DND-41 (cell line): ENCODE measurements at places on chromosomes 3 and 15.

DNA sequence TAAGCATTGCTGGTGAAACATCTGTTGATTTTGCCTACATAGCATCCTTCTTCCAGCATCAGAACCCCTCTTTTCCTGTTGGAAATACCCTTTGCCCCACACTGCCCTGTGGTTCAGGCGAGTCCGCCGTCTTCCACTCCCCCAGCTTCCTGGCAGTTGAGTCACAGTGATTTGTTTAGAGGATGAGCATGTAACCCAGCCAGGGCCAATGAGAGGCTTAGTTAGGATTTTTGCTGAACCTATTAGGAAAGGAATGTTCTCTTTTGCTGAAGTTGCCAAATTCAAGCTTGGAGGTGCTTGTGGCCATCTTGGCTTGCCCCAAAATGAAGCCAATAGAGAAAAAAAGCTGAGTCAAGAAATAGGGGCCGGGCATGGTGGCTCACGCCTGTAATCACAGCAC is 19.0 kb upstream of the MEX3B start:
- DNase-seq, result no peak

- no peak for DNase-seq
Observed at GRCh38 chr15:68782589-68783161, 38.0 kb downstream of the ANP32A start.

GRCh38 chr3:119613872-119614271 is 16.2 kb downstream of the PLA1A start:
- DNase-seq, result no peak

GRCh38 chr3:190864002-190864401 is 1.5 kb upstream of the GMNC start:
- DNase-seq, result no peak

DNA sequence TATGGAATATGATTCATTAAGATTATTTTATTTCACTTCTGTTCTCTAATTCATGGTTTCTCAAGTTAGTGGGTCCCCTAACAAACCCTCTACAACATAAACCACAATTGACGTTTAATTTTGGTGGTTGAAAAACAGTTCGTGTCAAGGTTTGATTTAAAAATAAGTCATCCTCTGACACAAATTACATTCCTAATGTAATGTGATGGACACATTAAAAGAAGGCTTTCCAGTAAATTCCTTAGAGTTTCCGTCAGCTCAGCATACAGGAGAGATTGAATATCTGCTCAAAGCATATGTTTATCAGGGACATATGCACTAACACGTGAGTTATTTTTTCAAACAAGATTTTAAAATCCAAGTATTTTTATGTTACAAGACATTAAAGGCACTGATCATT is 626.5 kb upstream of the ADAMTS9 start:
- no peak for DNase-seq
